Suppressor macrophage treated with lipopolysaccharide for 1 hour (primary cell): ENCODE measurements at places on chromosomes 16 and 17.
A peak's percentile ranks its signal among the peaks of the same experiment; 100 is the strongest.

DNA sequence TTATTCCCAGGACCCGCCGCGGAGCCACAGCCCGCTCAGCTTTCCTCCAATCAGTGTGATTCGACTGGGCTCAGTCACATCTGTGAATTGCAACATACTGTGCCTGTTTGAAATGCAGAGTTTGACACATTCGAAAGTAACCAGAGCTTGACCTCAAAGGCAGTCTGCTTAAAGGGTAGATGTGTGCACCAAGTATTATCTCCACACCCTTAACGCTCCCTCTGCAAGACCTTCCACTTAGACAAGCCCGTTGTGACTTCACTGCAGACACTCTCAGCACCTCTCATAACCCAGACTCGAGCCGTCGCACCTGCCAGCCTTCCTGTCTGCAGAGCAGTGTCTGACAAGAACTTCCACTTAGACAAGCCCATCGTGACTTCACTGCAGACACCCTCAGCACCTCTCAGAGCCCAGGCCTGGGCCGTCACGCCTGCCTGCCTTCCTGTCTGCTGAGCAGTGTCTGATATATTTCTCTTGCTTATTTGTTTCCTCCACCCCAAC is 3.7 kb downstream of the KLHDC4 start:
- no peak for DNase-seq

DNA sequence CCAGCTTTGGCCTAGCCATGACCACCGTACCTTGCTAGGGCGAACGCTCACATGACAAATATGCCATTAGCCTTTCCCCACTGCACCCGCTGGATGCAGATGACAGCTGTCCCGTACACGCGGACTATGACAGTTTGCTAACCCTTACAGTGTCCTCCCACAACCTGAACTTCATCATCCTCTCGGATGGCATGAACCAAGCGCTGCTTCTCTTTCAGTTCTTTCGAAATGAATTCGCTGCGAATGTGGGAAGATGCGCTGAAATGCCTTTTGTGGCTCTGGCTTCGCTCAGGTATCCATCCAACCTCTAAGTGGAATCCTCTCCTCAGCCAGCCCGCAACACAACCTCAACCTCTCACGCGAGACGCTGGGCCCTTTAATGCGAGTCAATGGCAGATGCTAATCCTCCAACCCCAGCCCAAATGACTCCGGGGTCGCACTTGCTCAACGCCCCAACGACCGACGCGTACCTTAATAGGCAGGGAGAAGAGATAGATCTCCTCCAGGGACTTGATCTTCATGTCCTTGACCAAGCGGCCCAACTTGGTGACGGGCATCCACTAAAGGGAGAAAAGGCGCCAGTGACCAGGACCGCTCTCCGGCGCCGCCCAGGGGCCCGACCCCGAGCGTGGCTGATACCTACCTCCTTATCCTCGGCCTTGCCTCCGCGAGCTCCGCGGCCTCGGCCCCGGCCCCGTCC is 670 bp downstream of the RPS2 start:
- DNase-seq: peak; percentile 79

DNA sequence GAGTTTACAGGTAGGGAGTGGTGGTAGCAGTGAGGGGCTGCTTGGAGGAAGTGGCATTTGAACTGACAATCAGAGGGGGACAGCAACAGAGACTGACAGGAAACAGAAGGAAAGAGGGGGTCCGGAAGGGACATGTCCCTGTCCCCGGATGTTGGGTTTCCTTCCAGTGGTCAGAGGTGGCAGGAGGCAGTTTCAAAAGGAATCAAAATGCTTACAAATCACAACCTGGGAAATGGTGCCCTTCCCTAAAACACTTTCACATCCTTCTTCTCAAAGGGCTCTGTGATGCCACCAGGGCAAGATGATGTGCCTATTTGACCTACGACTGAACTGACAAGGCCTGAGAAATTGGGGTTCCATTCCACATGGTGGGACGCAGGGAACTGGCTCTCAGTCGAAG is 19.7 kb downstream of the ADGRG1 start:
- DNase-seq: peak; percentile 46

DNA sequence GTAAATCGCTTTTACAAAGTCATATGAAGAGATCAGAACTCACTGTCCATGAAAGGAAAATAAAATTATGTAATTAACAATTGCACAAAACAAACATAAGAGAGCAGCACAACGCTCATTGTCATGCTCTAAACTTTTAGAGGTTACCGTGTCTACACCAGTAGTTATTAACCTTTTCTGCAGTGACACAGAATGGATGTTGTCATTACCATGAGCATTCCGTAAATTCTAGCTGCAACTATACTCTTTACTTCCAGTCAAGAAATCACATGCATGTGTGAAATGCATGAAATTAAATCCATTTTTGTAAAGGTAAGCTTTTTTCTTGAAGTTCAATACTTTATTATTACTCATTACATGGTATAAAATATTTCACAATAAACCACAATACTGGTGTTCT is 38.2 kb downstream of the USP32 start:
- no peak for DNase-seq

DNA sequence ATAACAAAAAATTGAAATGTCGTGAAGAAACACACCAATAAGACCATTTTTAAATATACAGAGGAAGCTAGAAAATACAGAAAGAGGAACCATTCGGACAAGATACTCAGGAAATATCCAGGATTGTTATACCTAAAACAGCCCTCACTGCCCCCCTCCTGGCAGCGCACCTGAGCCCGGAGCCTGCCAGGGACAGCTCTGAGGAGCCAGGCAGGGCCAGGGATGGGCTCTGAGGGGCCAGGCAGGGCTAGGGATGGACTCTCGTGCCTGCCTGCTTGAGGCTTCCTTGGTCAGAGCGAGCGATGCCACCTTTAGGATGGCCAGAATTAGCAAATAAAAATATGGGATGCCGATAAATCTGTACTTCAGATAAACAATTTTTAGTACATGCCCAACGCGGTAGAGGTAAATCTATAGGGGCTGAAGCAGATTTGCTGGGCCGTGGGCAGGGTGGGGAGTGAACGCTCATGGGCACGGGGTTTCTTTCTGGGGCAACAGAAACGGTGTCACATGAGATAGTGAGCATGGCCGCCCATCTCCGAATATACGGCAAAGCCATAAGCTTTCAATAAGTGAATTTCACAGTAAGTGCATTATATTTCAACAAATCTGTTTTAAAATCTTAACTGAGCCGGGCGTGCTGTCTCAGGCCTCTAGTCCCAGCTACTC is 18.2 kb upstream of the CSNK1D start:
- no peak for DNase-seq

- peak; percentile 26 for DNase-seq
Observed at GRCh38 chr17:38705803-38706504, 881 bp downstream of the MLLT6 start.

DNA sequence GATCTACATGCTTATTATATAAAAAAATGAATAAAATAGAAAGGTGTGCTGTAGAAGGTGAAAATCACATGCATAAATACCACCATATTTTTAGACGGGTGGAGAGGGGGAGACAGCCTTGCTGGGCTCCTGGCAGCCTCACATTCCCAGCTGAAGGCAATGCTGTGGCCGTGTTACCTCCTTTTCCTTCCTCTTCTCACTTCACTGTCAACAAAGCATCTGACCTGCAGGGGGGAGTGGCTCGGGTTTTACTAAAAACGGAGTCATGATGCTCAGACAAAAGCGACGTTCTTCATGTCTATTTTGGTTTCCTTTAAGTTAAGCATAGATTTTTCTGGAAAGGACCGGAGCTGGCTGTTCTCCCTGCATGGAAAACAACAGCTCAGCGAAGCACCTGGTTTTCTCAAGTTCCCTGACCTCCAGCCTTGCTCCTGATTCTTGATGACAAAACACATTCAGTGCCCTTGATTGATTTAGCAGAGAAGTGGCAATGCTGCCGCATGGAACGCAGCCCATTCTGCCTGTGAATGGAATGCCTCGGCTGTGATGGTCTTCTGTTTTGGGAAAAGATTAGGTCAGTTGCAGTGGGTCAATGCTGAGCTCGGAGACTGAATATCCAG is 5.5 kb upstream of the RPTOR start:
- DNase-seq: peak; percentile 6

DNA sequence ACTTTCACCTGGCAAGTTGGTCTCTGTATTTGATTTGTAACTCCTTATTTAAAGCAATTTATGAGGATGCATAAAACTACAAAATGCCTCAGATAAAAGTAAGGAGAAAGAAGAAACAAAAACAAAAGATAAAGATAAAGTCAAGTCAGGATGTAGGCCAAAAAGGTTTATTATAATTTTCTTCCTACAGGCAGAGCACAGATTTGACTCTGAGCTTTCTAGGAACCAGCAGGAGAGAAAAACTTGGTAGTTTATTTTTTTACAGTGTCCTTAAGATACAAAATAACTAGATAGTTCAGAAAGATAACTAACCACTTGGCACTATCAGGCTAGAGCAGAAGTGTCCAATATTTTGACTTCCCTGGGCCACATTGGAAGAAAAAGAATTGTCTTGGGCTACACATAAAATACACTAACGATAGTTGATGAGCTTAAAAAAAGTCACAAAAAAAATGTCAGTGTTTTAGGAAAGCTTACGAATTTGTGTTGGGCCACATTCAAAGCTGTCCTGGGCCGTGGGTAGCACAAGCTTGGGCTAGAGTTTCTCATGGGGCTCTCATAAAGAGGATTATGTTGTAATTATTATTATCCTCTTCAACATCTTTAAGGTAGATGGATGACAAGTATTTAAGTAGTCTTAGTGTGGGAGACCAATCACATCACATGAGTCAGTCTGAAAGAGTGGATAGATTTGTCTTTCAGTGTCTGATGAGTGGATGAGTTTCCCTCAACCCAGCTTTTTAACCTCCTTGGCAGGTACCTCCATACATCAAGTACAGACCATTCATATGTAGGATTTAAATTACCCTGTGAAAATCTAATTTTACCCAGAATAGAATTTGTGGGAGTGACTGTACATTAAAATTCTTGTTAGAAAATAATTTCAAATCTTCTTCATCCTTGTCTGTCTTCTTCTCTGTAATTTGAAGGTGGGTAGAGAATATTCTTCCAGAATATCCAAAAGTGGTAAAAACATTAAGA is 17.0 kb downstream of the PAFAH1B1 start:
- DNase-seq: no peak

- DNase-seq: peak; percentile 48
Observed at GRCh38 chr17:37079735-37080134, 131.0 kb downstream of the AATF start.

DNA sequence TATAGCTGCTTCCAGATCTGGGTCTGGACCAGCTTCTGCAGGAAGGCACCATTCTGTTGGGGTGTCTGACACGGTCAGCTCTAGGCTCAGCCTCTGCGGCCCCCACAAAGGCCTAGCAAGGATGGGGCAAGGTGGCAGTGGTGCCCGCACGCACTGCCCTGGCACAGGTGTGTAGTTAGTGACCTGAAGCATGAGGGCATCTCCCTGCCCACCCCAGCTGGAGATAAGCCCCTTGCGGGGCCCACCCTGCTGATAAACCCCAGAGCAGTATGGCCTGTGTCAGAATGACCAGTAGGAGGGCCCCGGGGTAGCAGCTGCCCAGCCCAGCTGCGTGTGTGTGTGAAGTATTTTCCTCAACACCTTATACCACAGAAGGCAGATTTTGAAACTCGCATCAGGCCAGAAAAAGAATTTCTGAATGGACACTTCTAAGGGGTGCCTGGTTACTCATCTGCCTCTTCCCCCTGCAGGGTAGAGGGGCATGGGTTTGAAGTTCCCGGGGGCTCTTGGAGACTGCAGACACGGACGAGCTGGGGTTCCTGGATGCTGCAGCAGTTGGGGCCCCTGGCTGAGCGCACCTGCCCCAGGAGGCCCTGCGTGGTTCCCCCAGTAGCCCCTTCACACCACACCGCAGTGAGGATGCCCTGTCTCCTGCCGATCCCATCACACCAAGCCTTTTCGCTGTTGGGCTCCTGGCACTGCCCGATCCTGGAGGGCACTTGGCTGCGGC is 4.5 kb downstream of the ARHGDIA start:
- no peak for DNase-seq

DNA sequence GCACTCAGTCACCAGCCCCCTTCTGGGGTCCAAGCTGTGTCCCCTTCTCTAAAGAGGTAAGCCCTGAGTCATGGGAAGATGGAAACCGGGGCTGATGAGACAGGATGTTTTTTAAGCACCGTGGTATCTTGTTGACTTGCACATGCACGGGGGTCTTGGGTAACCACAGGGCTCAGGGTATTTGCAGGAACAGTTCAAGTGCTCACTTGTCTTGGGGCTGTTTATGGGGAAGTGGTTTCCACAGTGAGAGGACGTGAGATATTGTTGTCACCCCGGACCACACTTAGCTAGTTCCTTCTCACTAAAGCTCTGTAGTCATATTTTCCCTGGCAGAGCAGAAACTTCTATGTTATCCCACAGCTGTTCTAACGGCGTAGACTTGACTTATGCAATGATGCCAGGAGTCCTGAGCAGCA is 7.7 kb downstream of the CCL3L1 start:
- DNase-seq: peak; percentile 99

DNA sequence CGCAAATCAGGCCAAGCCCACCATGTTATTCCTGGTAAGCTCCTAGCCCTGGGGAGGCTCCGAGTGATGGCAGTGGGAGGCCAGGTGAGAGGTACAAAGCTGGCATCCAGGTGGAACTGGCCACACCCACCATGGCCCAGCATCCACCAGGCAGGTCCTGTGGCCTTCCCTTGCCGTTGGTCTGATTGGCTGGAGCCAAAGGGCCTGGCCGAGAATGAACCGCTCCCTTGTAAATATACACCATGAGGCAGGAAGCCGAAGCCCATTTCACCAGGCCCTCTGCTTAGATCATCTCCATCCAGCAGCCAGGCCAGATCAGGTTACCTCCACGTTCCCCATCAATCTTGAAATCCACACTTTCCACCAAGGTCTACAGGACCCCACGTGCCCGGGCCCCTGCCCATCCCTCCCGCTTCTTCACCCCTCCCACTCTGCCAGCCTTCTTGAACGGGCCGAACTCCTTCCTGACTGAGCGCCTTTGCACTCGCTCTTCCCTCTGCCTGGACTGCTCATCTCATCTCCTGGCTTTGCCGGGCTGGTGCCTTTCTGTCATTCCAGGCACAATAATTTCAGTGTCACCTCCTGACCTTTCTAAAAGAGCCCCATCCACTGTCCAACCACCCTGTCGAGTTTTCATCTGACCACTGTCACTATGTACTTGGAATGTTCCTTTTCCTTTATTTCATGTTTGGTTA is 5.8 kb downstream of the SOCS1 start:
- no peak for DNase-seq
